KBM-7 (cell line): ENCODE measurements at places on chromosomes 5 and 9.

DNA sequence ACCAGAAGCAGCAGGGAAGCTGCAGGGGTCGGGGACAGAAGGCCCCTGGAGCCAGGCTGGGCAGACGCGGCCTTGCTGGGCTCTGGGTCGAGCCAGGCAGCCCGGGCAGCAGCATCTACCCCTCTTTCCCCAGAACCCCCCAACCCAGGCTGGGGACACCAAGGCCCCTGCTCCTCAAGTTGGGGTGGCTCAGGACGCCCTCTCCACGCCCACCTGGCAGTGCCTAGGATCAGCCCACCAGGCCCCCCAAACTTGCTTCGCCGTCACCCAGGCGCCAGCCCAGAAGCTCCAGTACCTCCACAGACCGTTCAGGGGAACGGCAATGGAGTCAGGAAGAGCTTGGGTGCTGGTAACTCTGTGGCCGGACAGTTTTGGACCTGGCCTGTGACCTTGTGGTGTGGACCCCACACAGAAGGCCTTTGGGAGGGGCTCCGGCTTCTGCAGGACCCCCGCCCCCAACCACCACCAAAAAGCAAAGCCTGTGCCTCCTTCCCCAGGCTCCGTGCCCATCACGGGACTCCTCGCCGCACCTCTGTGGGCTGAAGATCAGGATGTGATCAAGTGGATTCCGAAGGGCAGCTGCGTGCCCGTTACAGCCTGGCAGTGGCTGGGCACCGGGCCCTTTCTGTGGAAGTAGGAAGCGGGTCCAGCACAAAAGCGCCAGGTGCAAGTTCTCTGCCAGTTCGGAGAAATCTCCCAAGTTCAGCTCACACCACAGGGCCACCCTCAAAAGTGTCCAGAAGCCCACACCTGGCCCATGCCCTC, 2.1 kb downstream of the SLC12A7 start:
- no peak for DNase-seq

- DNase-seq, result no peak
Observed at GRCh38 chr5:75089662-75090061, 37.3 kb upstream of the GCNT4 start.

DNA sequence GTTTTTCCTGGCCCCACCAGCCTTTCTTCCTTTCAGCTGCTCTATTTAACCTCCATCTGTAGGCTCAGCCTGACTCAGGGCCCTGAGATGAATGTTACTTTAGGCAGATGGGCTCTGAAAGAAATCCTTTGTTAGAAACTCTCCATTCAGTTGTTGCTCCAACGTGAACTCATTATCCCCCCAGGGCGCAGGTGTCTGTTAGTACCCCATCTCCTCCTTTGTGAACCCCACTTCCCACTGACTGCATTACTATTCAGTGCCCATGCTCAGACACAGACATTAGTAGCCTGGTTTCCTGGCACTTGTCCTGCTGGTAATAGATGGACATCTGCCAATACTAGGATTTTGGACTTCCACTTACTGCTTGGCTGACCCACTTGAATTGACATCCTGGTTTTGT, 1271.6 kb downstream of the PTPRD start:
- no peak for DNase-seq

DNA sequence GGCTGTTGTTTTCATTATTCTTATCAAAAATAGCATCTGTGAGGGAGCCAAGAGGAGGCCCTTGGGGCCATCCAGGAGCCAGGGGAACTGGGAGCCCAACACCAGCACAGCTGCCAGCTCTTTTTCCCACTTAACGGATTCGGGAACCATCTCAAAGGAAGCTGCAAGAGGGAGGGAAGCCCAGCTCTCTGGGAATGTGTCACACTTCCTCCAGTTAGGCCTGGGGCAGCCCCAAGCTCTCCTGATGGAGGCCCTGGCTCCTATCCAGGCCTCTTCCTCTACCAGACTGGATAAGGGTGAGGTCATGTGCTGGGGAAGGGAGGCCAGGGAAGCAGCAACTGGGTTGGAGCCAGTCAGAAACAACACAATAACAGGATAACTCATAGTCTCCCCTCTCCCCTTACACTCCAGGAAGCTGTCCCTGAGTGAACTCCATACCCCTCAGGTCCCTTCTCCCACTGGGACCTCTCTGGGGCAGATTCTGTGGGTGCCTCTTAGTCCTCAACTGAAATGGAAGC, 12.7 kb downstream of the CSF2 start:
- DNase-seq, result no peak

DNA sequence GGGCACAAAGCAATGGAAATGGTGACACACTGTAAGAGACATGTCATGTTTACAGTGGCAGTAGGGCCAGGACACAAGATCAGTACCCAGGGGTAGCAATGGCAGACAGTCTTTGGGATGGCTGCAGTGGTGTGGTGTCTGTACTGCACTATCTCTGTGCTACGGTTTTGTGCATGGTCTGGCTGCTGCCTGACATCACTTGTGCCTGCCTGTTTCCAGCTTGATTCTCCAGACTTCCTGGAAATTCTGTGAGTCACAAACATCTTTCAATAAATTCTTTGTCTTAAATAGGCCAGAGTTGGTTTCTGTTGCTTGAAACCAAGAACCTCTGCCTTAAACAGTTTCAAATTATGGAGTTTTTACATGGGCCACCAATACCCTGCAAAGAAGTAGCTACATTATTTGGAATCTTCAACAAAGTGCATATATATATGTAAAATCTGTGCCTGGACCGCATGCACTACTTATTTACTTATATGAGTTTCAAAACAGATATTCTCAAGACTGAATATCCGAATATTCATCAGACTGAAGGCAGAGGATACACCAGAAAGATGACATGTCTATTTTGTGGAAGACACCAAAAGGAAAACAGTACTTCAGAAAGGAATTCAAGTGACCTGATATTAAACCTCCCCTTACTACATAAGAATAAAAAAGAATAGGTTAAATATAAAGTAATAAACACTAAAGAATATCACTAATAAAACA, 188.1 kb downstream of the RFX3 start:
- no peak for DNase-seq

DNA sequence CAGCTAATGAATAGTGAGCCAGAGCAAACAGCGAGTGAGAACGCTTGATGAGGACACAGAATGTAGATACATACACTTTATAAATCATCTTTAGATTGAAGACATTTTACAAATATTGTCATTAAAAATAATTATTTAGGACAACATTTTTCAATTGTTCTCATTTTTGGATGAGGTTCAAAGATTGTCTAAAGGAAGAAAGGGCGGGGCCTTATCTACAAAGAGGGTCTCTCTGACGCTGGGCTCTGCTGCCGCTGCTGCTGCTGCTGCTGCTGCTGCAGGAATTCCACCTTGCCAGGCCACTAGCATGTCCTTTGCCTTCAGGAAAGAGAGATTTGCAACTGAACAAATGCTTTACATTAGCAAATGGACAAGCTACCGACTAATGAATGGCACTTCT, 220.7 kb upstream of the TMEM161B start:
- no peak for DNase-seq

DNA sequence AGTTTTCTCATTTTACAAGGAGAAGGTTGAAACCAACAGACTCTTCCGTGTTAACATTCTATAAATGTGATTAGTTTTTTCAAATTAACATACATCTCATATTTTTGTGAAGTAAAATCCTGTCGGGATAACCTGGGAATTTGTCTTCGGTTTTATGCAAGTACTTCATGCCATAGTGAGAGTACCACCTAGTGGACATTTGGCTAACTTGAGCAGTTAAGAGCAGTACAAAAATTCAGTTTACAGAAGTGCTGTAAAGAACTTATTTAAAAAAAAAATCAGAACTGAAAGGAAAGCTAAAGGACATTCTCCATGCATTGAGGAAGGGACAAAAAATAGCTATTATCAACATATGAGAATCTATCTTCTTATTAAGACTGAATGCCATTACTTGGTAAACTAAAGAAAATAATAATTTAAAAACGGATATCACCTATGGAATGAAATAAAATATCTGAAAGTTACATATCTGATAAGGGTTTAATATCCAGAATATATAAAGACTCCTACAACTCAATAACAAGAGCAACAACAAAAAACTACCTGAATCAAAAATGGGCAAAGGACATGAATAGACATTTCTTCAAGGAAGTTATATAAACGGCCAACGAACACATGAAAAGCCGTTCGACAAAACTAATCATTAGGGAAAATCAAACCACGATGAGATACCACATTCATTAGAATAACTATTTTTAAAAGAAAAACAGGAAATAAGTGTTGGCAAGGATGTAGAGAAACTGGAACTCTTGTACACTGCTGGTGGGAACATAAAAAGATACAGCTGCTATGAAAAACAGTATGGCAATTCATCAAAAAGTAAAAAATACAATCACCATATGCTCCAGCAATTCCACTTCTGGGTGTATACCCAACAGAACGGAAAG, 117.0 kb upstream of the GNA14 start:
- peak; percentile 55 for DNase-seq

DNA sequence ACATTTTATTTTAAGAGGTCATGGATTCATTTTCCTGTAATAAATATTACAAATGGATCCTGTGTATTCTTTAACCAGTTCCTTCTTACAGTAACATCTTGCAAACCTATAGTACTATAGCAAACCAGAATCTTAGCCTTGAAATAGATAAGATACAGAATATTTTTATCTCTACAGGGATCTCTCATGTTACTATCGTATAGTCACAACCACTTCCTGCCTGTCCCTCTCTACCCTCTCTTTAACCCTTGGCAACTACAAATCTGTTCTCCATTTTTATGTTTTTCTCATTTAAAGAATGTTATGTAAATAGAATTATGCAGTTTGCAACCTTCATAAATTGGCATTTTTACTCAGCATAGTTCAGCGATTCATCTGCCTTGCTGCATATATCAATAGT, 454.0 kb downstream of the DIRAS2 start:
- DNase-seq, result peak; percentile 45

GRCh38 chr9:76516350-76516749, 57.4 kb downstream of the GCNT1 start:
- DNase-seq, result peak; percentile 56

GRCh38 chr9:88604836-88605511, 70.0 kb downstream of the NXNL2 start:
- no peak for DNase-seq

DNA sequence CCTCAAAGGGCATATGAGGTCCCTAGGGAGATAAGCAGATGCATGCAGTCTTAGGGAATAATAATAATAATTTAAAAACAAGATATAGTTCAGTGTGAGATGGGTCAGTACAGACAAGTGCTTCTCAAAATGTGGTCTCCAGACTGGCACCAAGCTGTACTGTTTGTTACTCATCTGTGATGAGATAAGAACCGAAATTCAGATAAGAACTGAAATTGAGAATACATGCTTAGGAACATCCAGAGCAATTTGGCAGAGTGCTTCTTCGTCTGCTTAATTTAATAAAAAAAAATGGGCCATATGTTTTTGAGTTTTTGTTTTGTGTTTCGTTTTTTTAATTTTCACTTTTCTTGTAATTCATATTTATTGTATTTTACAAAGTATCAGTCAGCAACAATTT, 86.5 kb upstream of the SGCD start:
- DNase-seq, result no peak

DNA sequence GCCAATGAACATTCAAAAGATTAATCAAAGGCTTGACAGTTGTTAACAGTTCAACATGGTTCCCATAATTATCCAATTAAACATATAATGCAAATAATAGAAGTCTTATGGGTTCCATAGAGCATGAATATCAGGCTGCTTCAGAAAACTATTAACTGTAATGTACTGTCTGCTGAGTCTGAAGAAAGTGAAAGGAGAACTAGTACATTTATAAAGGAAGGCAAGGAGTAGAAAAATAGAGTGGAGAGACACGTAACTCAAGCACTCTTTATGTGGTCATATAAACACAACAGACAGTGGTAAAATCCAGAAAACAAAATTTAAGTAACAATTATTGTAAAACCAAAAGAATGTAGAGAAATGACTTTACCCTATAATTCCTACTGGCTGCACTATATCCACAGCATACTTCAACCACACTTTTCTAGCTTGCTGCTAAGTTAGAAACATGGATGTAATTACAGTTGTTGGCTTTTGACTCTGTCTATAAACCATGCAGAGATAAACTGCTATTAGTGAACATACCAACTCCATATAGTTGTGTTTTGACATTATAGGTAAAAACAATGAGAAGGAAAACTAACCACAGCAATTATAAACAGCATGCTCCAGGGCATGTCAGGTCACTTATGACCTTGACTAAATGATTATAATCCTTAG, 32.7 kb downstream of the NFIB start:
- no peak for DNase-seq

- no peak for DNase-seq
Observed at GRCh38 chr9:131965103-131965502, 114.6 kb downstream of the MED27 start.

DNA sequence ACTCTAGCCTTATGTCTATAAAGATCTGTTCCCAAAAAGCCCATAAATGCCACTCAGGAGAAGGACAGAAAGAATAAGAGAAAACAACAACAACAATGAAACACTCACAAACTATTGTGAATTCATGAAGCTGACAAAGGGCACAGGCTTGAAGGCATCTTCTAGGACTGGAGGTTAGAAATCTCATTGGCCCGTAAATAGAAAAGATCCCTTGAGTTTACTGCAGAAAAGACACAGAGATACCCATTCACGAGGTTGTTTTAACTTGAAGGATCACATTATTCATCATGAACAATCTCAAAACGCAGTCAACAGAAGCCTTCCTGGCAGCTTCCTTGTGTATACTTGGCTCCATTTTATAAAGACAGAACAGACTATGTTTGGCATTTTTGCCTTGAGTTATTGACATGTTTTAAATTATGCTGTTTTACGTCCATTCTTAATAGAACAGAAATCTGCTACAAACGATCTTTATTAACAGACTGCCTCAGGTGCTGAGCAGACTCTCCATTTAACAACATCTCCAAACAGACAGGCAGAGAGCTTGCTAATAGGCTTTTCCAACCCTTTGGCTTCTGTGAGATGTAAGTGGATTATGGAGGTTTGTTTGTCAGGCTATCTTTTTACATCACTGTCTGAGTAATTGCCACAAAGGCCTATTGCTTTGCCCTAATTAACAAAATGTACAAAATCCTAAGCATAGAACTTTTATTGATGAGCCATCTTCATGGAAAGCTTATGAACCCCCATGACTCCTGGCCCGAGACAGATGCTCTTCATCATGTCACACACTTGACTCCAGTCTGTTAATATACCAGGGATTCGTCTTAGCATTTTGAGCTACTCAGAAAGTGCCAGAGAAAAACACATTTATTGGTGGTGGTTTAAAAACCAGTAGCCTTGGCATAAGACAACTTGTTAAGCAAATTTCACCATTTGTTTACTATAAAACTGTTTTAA, 735.3 kb upstream of the ZNF608 start:
- no peak for DNase-seq

- peak; percentile 77 for DNase-seq
Observed at GRCh38 chr5:67010684-67011409, 185.8 kb downstream of the CD180 start.

- no peak for DNase-seq
Observed at GRCh38 chr9:82645600-82645999, 417.3 kb downstream of the RASEF start.
